Left ventricle myocardium inferior (tissue), 1 donor: ENCODE measurements at places on chromosomes 6 and 20. TPM values are rescaled to one million over a fixed set of nuclear protein-coding genes. Genes with fewer than 3 reads are reported as not detected.

The RALGAPA2 gene
- 21.0 TPM for total RNA-seq

The SCRT2 gene
- total RNA-seq: not detected

The PTK7 gene
- 2.6 TPM for total RNA-seq

The SULF2 gene
- total RNA-seq: 40.7 TPM

The CDH4 gene
- total RNA-seq: 0.05 TPM

The ID4 gene
- total RNA-seq: 3.0 TPM

GRCh38 chr6:17552861-17553260, 47.2 kb upstream of the FAM8A1 start:
- H3K27ac ChIP-seq: no peak overlapping the region
- H3K27me3 ChIP-seq: no peaks in the 10 kb centered on the region
- DNase-seq: no peak

DNA sequence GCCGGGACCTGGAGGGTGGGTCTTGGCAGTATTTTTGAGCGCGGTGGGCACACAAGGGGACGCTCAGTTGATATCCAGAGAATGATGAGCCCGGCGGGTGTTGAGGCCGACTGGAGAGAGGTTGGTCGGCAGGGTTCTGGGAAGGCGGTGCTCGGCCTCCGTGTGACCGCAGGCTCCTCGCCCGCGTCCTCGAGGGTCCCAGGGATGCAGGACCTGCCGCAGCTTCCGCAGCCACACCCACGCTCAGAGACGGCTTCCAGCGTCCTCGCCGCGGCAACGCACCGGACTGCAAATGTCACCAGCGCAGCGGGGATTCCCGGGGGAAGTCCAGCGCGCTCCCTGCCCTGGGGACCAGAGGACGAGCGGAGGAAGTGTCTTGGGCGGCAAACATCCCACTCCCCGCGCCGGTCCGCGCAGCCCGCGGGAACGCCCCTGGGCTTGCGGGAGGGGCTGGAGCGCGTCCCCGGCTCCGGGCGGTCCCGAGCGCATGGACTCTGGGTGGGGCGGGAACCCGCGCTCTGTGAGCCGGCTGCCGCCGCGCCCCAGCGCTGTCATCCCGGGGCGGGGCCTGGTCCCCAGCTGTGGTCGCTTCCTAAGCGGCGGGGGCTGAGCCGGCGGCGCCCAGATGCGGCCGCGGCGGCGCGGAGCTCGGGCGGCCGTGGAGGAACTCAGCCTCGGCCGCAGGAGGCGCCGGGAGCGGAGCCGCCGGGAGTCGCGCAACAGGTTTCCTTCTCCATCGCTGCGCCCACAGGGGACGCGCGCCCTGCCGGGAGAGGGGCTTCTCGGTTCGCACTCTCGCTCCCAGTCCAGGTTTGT, at the start of gene STX11:
Gene STX11, plus strand, starts transcription at position 624 of the 816 bp plus-strand sequence. CDS start 36,111 bp downstream, outside the sequence.
- H3K27me3 ChIP-seq: no peaks in the 10 kb centered on the region
- peak; percentile 81 for DNase-seq
- H3K36me3 ChIP-seq: no peaks in the 10 kb centered on the region
- peak within 1 kb of the TSS; percentile 86 for H3K4me3 ChIP-seq
- H3K27ac ChIP-seq: peak within 1 kb of the TSS; percentile 84

GRCh38 chr6:11277275-11278206, 45.1 kb upstream of the NEDD9 start:
- H3K4me3 ChIP-seq: no peak overlapping the region
- H3K27me3 ChIP-seq: peaks cover 10% of the 10 kb centered on the region

DNA sequence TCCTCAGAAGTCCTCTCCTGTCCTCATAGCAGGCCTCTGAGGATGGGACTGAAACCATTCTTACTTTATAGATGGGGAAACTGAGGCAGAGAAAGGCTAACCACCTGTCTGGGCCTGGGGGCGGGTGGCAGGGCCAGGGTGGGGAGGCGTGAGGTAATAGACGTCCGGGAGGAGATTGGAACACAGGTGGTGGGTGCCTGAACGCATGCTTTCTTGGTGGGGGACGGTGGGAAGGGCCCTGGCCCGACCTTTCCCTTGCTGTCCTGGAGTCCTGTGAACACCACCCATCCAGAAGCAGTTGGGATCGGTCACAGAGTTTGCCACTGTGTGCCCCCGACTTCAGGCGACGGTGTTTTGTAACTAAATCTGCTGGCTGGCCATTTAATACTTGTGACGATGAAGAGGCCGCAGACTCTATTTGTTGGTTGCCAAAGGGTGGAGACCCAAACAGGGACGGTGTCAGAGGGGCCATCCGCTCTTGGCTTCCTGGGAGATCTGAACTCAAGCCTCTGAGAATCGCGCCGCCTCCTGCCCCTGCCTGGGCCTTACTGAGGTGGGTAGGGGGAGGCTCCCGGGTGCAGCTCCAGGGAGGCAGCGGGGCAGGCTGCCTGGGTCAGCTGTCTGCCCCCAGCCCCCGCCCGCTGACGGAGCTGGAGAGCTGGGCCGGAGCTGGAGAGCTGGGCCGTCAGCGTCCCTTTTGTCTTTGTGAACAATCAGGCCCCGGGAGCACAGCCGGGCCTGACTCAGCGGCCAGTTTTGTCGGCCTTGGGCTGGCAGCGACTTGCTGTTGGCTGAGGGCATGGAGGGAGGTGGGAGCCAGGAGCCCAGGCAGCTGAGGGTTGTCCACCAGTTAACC, 4.1 kb downstream of the RBM38 start:
- peak overlapping the region; percentile 93 for H3K27ac ChIP-seq
- peaks cover 31% of the 10 kb centered on the region for H3K36me3 ChIP-seq
- peaks cover 91% of the 10 kb centered on the region for H3K4me1 ChIP-seq
- no peaks in the 10 kb centered on the region for H3K27me3 ChIP-seq
- H3K4me3 ChIP-seq: peak overlapping the region; percentile 80

DNA sequence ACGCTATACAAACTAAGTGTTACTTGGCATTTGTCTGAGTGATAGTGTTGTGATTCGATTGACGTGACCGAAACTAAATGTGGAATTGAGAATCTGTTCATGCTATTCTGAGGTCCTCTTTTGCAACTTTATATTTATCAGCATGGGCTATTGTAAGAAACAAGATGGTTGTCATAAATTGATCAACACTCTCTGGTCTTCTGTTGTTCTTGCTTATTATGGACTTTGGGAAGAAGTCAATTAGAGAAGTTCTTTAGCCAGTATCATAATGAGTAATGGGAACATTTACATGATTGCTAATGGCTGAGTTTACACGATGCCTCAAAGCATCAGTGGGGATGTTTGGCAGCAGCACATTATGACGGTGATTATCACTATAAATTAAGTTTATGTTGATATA, 195.0 kb downstream of the CD83 start:
- no peak for DNase-seq
- no peak overlapping the region for H3K27ac ChIP-seq
- no peaks in the 10 kb centered on the region for H3K27me3 ChIP-seq
- no peak overlapping the region for H3K4me3 ChIP-seq
- H3K4me1 ChIP-seq: no peaks in the 10 kb centered on the region

DNA sequence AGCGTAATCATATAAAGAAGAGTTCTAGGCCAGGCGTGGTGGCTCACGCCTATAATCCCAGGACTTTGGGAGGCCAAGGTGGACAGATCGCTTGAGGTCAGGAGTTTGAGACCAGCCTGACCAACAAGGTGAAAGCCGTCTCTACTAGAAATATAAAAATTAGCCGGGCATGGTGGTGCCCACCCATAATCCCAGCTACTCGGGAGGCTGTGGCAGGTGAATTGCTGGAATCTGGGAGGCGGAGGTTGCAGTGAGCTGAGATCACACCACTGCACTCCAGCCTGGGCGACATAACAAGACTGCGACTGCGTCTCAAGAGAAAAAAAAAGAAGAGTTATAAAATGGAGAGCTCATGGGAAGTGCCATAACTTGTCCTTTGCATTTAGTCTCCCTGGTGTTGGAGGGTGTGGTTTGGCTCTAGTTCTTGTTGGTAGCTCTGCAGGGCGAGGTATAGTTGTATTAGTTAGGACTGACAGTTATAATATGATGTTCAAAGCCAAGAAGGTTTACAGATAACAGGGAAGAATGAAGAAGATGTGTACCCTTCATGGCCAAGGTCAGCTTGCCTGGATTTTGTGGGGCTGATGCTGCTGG, 54.8 kb downstream of the UTRN start:
- no peak overlapping the region for H3K4me3 ChIP-seq
- peak overlapping the region; percentile 56 for H3K27ac ChIP-seq
- H3K4me1 ChIP-seq: peaks cover 90% of the 10 kb centered on the region

DNA sequence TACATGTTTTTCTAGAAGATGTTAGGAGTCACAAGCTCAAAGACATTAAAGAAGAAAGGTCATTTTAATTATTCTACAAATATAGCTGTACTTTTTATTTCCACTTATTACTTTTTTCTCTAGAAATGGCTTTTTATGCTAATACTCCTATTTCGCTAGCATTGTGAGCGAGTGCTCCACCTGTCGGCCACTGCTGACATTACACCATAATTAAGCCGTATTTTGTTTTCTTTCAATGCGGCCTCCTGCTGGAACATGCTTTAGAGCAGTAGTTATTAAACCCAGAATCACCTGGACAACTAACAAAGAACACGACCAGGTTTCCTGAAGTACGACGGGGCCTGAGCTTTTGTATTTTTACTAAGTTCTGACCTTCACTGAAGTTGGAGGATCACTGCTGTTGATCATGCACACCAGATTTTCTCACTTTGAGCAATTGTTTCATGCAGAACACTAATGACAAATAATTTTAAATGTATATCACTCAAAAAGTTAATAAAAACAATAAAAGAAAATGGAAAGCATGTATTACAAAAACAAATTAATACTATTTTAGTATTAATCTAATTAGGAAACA, 74.1 kb upstream of the PAK5 start:
- H3K4me3 ChIP-seq: no peak overlapping the region
- H3K27ac ChIP-seq: no peak overlapping the region
- H3K27me3 ChIP-seq: peaks cover 18% of the 10 kb centered on the region

DNA sequence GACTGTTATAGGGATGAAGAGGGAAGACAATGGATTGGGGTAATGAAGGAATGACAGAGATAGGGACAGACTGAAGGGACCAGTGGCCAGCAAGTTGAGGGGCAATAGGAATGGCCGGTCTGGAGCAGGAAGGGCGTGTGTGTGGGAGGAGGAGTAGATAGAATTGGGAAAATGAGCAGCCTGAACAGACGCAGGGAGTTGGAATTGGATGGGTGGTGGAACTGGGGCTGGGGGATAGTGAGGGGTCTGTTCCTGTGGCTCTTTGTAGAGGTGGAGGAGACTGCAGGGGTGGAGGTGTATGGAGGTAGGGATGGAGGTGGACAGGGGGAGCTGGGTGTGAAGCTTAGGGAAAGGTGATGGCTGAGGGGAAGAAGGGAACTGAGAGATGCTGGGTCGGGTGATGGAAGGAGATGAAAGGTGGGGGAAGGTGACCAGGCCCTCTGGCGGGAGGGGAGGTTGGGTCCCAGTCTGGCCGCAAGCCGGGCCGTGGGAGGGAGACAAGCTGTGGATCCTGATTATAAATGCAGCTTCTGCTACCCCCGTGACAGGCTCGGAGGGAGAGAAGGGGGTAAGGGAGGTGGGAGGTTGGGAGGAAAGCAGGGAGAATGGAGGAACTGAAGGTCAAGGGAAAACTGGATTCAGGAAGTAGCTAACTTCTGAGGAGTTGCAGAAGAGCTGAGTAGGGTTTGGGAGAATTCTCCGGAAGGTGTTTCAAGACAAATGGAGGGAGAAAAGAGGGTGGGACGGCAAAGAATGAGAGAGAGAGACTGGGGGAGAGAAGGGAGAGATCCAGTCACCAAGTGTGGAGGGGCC, 5.2 kb downstream of the SYNGAP1 start:
- H3K36me3 ChIP-seq: no peaks in the 10 kb centered on the region
- H3K4me1 ChIP-seq: peaks cover 60% of the 10 kb centered on the region
- H3K27me3 ChIP-seq: no peaks in the 10 kb centered on the region
- no peak for DNase-seq
- H3K4me3 ChIP-seq: peak overlapping the region; percentile 68

DNA sequence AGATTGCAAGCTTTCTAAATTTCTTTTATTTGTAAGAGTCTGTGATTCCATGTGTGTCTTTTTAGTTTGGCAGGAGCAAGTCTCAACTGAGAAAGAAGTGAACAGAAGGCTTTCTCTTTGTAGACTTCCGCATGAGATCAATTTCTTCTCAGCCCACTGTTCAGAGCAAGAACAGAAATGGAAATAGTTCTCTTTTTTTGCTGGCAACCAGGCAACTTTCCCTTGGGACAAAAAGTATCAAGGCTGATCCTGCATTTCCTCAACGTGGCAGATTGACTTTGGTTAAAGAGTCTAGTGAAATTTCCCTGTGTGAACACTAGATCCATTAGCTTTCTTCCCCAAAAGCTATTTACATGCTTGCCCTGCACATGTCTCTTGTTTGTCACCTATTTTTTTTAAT, 46.8 kb upstream of the JAG1 start:
- DNase-seq: no peak
- H3K27ac ChIP-seq: peak overlapping the region; percentile 62
- H3K4me1 ChIP-seq: peaks cover 47% of the 10 kb centered on the region
- H3K27me3 ChIP-seq: no peaks in the 10 kb centered on the region
- H3K4me3 ChIP-seq: no peak overlapping the region
- no peaks in the 10 kb centered on the region for H3K36me3 ChIP-seq

- H3K4me3 ChIP-seq: no peak overlapping the region
- no peak overlapping the region for H3K27ac ChIP-seq
- H3K4me1 ChIP-seq: peaks cover 20% of the 10 kb centered on the region
- DNase-seq: no peak
- peaks cover 47% of the 10 kb centered on the region for H3K27me3 ChIP-seq
Measured at GRCh38 chr6:41642090-41642959, 4.1 kb downstream of the MDFI start.

DNA sequence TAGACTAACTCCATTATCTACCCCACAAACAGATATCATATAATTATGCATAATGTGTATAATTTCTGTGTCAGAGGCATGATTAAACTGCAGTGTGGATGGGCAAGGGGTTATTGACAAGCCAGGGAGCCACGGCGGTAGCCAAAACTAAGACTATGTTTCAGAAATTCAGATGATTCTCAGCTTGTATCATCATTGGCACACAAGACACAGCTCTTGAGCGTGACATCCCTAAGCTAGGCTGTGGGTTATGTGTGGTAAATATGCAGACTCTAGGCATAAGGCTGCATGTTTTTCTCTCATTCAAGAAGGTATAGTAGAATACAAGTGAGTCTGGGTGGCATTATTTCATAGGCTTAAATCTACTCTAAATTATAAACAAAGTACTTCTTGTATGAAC, 154.3 kb downstream of the KLHL32 start:
- DNase-seq: no peak
- no peaks in the 10 kb centered on the region for H3K4me1 ChIP-seq
- no peak overlapping the region for H3K4me3 ChIP-seq
- H3K36me3 ChIP-seq: no peaks in the 10 kb centered on the region
- no peak overlapping the region for H3K27ac ChIP-seq

- no peaks in the 10 kb centered on the region for H3K4me1 ChIP-seq
- DNase-seq: no peak
- H3K4me3 ChIP-seq: no peak overlapping the region
- H3K36me3 ChIP-seq: no peaks in the 10 kb centered on the region
- H3K27ac ChIP-seq: no peak overlapping the region
- peaks cover 68% of the 10 kb centered on the region for H3K27me3 ChIP-seq
Measured at GRCh38 chr6:168283686-168284025, 35.9 kb downstream of the DACT2 start.

GRCh38 chr20:55580475-55580874, 424.8 kb downstream of the CBLN4 start:
- H3K4me3 ChIP-seq: no peak overlapping the region
- H3K4me1 ChIP-seq: no peaks in the 10 kb centered on the region
- H3K27me3 ChIP-seq: no peaks in the 10 kb centered on the region
- H3K36me3 ChIP-seq: no peaks in the 10 kb centered on the region
